ENCODE measurements at places on chromosomes 5 and 9.

DNA sequence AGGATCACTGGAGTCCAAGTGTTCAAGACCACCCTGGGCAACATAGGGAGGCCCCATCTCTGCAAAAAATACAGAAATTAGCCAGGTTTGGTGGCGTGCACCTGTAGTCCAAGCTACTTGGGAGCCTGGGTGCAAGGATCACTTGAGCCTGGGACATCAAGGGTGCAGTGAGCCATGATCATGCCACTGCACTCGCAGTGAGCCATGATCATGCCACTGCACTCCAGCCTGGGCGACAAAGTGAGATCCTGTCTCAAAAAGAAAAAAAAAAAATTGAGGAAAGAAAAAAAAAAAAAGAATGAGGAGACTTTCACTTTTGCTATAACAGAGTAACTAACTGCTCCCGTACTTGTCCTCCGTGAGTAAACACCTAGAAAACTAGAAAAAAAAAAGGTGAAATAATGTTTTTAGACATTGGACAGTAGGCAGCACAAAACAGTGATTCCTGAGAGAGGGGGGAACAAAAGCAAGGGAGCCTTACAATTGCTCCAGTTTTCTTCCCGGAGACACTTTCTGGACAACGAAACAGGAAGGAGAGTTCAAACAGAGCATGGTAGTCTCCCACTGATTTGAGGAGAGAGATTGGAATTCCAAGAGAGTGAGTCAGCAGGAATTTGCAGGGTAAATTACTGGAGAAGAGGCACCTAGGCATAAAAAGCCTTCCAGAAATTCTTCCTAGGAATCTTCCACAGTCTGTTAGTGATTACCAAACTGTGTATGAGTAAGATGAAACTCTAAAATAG, 6.9 kb upstream of the ZBTB5 start:
- DNase-seq, result peak; percentile 83

- DNase-seq, result no peak
These were observed 667.9 kb upstream of the ITGA1 start for GRCh38 chr5:52119768-52120167.

- no peak for DNase-seq
These were observed 93.0 kb upstream of the ANKRD55 start for GRCh38 chr5:56326116-56326515.

- DNase-seq, result no peak
These were observed 87.3 kb downstream of the CFAP90 start for GRCh38 chr5:7763621-7764072.

DNA sequence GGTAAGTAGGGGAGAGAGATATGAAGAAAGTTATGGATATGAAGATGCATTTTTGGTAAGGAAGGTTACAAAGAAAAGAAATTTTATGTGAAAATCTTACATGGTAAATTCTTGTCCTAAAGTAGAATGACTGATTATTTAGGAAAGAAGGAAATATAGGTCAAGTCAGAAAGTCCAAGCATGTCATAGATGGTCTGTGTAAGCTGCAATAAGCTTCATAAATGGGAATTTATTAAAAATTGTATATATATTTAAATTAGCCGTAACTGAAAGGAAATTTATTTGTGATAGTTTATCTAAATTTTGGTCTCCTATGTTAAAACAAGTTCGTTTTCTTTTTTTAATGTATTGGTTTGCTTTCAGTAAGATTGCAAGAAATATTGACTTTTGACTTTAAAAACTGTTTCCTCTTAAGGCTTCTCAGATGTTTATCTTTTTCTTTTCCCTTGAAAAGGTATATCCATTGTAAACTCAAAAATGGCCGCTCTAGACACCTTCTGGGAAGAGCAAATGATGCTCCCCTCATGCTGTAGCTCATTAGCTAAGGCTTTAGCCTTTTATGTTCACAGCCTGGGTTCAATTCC, 46.8 kb upstream of the HAPLN1 start:
- no peak for DNase-seq

DNA sequence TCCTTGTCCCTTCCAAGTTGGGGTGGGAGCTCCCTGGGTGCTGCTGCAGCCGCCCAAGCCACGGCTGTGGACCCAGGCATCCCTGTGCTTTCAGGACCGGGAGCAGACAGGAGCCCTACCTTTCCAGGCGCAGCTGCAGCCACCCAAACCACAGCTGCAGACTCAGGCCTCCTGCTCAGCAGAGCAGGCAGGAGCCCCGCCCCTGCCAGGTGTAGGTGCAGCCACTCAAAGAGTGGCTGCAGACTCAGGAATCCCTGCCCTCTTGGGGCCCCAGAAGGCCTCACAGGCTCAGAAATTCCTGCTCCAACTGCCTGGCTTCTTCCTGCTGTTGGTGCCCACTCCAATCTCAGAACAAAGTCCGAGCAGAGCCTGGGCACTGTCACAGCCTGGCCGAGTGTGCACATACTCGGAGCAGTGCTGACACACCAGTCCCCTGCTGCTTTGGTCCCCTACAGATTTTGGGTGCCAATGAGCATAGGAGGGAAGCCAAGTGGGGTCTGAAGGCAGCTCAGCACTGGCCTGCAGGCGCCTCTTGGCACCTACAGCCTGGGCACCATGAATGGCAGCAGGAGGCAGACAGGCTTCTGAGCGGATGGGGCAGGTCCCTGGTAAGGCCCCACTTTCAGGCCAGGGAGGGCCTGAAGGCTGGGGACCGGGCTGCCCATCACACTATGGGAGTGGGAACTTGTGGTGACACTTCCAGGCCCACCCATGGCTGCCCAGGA, 6.0 kb upstream of the TESK1 start:
- no peak for DNase-seq

DNA sequence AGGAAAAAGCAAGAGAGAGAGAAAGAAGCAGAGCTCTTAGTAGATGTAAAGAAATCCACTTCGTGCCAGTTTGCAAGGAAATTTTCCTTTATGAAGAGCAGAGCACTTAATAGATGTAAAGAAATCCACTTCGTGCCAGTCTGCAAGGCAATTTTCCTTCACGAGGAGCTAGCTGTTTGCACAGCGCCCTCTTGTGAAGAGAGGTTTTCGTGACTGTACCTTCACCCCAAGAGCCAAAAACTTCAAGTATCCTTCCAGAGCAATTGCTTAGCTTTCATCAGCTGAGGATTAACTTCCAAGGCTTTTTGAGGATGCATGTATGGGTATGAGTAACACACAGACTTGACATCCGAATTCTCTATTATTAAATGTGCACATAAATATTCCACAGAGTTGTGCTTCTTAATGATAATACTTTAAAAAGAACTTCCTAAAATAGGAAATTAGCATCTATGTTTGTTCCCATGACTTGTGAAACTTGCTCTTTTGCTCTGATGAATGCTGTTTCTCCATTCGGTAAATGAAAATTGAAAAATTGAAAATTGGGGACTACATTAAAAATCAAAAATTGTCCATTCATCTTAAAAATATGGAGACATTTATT, 525.6 kb downstream of the PDE4D start:
- DNase-seq, result peak; percentile 36

DNA sequence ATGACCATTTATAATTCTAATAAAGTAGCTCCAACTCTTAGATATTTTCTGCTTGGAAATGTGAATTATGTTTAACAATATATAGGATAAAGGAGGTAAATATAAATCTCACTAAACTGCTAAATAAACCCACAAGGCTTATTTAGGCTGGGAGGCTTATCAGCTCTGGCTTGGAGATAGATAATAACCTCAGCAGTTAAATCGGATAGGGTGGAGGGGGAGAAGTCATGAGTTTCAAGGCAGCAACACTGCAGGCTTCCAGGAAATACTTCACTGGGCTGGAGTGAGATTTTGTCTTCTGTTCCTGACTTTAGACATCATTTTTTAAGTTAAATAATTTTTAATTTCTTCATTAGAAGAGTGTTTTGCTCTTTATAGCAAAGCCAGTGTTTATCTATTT, 80.0 kb upstream of the ITGA2 start:
- no peak for DNase-seq

GRCh38 chr5:115934388-115934974, 27.8 kb upstream of the LVRN start:
- DNase-seq, result no peak

DNA sequence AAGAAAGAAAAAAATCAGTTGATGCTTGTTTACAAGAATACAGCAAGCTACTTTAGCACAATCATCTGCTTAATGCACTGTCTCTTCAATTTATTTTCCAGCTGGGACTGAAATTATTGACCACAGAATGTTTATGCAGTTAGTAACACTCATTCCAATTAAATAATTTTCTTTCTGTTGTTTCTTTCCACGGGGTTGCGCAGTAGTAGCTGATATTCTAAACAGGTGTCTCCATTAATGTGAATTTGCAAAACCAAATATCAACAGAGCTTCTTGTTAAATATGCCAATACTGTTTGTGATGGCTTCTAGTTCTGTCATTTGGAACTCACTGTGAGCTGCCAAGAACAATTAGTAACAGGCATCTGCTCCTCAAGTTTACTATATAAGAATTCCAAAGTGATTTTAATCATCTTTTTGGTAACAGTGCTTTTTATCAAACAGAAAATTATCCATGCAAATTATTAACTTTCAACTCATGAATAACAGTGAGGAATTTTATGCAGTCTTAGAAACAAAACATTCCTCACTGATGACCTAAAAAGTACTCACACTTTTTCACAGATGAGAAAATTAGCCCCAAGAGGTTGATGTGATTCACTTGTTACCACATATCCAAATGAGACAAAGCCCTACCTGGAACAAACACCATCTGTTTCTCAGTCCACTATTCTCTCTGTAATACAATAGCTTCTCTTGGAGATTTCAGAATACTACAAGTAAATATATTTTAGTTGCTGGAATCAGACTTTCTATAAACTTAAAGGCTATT, 567.6 kb upstream of the RGMB start:
- DNase-seq, result no peak

- DNase-seq, result no peak
These were observed 559.8 kb downstream of the MAT2B start for GRCh38 chr5:164065266-164065665.

DNA sequence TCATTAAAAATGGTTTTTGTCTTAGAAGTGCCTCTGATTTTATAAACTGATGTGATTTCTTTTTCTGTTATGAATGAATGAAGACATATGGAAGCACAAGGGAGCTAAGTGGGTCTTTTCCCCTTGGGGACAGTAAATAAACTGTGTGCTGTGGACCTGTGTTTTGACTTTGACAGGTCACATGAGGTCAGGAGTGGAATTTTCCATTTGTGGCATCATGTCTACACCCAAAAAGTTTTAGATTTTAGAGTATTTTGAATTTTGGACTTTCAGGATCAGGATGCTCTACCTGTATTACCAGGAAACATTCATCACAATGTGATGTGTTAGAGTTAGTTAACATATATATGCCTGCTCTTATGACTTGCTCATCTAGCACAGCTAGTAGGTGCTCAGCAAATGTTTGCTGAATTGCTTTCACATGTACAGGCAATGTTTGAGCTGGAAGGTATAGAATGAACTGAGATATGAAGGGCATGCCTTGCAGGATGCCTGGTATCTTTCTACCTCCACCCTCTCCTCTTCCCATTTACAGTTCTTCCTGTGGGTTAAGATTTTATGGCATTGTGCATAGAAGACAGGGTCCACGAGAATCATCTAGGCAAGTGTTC, 73.2 kb upstream of the NR3C1 start:
- no peak for DNase-seq

DNA sequence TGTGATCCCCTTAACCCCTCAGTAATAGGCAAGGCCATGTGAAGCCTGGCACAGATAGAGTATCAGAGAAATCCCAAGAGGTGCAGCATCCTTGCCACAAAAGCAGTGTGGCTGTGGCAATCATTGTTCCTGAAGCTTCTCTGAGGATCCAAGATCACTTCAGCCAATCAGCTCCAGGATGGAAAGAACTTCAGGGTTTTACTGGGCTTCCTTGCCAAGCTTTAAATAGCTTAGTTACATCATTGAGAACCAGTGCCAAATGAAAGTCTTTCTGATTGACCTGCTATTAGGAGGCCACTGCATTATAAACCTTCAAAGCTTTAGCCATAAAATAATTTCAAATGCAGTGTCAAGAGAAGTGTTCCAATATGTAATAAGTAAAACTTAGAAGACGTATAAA, 430.6 kb downstream of the PIK3R1 start:
- DNase-seq, result no peak

DNA sequence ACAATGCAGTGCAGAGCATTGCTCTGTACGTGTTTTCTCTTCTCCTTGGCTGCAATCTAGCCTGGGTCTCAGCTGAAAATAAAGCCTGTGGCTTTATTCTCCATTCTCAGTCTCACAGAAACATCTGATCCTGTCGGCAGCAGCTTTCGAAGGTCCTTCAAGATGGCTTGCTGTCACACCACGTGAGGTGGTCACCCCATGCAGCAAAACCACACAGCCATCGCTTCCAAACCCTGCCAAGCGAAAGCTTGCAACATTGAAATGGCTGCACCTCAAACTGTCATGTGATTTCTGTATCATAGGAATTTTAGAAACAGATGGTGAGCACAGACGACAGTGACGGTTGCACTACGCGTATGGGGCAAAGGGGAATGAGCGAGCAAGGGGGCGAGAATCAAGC, 98.5 kb upstream of the SMARCA2 start:
- no peak for DNase-seq

DNA sequence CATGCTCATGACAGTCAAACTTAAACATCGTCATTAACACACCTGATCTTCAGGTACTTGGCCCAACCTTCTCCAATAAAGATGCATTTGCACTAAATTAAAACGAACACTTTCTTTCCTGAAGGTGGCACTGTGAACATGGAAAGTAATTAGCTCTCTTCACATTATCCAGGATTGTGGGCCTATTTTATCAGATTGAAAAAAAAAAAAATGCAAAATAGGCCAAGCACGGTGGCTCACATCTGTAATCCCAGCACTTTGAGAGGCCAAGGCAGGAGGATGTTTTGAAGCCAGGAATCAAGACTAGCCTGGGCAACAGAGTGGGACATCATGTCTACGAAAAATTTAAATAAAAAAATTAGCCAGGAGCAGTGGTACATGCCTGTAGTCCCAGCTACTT, 14.4 kb upstream of the CDC20B start:
- DNase-seq, result no peak

DNA sequence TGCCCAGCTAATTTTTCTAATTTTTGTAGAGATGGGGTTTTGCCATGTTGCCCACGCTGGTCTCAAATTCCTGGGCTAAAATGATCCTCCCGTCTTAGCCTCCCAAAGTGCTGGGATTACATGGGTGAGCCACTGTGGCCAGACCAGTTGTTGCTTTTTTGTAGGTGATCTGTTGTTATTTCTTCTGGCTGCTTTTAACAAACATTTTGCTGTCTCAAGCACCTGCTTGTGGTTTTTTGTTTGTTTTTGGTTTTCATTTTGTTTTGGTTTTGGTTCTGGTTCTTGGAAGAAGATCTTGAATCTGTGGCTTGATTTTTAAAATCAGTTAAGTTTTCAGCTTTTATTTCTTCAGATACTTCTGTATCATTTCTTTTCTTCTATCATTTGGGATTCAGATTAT, 21.1 kb downstream of the ERCC6L2 start:
- no peak for DNase-seq

DNA sequence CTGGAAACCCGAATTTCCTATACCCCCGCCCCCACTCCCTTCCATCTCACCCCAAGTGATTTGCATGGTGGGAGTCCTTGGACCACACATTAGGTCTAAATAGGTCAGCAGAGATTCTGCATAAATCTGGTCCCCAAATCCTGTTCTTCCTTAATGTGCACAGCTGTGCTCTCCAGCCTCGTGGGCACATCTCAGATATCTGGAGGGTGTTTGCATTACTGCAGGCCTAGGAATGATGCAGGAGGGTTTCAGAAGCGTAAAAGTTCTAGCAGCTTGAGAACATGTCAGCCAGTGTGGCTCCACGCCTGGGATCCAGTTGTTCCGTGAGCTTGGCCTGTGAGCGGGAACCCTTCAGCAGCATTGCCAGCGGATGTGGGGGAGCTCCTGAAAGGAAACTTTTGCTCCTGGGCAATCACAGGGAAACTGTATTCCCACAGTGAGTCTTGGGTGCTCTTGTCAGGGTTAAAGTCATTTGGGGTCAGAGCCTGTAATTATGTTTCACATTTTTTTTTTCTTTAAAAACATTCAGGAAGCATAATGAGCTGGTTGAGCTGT, 12.9 kb downstream of the ARHGAP26 start:
- no peak for DNase-seq

All from AG04450 (cell line).